ENCODE measurements at places on chromosomes 13 and 19. TPM values are rescaled to one million over a fixed set of nuclear protein-coding genes. Genes with fewer than 3 reads are reported as not detected.
A peak's percentile ranks its signal among the peaks of the same experiment; 100 is the strongest.

The SYT3 gene
- total RNA-seq, result 13.0 TPM

The SYT5 gene
- total RNA-seq, result 15.6 TPM

The ZNF225 gene
- total RNA-seq, result 9.8 TPM

The FAM216B gene
- 2.9 TPM for total RNA-seq

The SPART gene
- 40.1 TPM for total RNA-seq

DNA sequence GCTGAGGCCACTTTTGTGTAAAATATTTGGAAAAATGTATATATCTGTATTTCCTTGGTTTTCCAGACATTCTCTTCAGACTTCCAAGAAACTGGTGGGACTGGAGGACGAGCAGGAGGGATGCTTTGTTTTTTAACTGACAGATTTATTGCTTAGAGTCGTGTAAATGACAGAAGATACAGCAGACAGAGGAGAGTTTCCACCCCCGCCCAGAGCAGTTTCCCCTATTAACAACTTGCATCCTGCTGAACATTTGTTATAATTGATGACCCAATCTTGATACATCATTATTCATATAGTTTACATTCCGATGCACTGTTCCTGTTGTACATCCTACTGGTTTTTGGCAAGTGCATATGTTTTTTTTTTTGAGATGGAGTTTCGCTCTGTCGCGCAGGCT, 7.1 kb upstream of the DOCK6 start:
- DNase-seq, result no peak

- peak; percentile 21 for DNase-seq
These were observed 574 bp downstream of the ZNF227 start for GRCh38 chr19:44212866-44213346.

- peak; percentile 28 for DNase-seq
These were observed 279.0 kb downstream of the NHLRC3 start for GRCh38 chr13:39317291-39317690.

DNA sequence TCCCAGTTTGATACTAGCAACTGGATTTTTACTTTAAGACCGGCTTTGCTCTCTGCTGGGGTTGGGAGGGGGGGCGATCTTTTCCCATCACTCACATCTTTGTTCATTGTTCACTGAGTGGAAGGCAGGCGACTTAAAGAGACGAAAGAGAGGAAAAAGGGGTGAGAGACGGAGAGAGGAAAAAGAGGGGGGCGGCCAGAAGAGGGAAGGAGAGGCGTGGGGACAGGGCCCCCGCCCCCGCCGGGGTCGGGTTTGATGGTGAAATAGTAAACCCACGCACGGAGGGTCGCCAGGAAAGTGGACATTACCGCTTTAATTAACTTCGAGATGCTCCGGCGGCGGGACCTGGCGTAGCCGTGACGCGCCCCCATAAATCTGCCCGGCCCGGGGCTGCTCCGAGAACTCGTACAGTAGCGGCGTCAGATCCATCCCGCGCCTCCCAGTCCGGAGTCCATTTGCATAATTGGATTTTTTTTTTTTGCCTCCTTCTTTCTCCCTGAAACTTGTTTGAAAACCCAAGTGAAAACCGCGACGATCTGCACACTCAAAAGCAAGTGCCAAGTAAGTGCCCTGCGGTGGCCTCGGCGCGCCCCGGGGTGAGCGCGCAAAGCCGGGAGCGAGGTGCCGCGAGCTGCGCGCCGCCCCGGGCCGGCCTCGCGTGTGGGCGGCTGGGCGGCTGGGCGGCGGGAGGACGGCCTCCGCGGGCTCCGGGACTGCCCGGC, 143.9 kb upstream of the ZNF536 start:
- DNase-seq, result no peak

DNA sequence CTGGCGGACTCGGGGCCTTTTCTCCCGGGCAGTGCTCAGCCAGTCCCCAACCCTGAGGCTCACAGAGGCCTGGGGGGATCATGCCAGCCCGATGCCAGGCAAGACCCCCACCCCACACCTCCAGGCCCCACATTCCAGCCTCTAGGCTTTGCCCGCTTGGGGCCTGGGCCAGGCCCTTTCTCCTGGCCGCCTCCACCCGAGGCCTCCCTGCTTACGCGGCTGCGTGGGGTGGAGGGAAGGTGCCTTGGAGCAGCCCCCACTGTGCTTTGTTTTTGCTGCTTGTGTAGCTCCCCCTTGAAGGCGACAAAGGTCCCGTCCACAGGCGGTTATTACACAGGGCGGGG, 38.4 kb downstream of the SMIM24 start:
- no peak for DNase-seq

DNA sequence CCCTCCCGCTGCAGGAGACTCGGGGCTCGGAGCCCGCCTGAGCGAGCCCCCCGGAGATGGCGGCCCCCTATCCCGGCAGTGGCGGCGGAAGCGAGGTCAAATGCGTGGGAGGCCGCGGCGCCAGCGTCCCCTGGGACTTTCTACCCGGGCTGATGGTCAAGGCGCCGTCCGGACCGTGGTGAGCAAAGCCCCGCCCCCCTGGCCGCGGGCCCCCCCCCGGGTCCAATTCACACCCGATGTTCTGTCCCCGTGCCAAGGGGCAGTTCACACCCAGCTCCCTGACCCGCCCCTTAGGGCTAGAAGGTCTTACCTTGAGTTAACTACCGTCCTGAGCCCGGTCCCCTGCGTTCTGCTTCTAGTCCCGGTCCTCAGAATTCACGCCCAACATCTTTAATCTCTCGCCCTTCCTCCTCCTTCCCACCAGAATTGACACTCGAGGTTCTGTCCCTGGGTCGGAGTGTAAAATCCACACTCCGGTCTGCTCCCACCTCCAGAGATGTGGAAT, 1.4 kb downstream of the NPAS1 start:
- DNase-seq, result no peak

DNA sequence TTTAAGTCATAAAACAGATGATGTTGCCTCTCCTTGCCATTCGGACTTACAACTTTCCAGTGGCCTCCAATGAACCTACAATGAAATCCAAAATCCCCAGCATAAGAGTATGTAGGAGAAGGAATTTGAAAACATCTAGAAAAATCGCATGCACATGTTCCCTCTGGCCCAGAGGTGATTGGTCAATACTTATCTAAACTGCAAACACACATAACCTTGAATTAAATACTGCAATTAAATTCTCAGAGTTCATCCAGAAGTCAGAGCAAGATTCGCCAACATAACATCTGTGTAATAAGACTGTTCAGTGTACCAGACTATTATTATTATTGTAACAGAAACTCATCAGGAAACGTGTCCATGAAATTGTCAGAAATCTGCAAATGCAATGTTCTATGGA, 82.2 kb upstream of the USP29 start:
- no peak for DNase-seq

- no peak for DNase-seq
These were observed 13.8 kb downstream of the TGFB1 start for GRCh38 chr19:41339936-41340335.

DNA sequence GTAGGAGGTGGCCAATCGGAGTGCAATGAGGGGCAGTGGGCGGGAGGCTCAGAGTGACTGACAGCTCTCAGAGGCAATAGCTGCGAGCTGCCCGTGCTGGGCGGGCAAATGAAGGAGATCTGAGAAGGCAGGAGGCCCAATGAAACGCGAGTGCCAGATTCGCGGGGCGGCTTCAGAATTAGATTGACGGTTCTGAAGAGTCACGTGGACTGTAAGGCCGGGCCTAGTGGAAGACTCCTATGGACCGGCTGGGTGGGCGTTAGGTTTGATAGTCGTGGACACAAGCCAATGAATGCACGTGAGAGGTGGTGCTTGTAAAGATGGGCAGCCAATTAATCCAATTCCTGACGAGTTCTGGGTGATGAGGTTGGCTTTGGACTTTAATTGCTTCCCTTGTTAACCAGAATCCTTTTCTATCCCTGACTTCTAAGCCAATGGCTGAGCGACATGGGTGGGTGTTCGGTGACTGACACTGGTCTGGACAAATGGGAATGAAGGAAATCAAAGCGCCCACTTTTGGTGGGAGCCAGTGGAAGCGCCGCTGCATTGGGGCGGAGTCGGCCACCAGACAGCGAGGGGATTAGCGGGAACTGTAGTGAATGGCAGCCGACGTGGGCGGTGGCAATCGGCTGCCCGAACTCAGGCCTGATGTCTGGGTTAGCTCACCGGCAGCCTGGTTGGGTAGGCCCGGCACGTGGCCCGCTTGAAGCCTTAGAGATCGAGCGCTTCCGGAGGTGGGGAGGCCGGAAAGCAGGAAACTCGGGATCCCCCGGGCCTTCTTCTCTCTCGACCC, 524 bp upstream of the KHSRP start:
- DNase-seq, result peak; percentile 100

GRCh38 chr19:21110183-21110582, 28.2 kb downstream of the ZNF714 start:
- DNase-seq, result no peak

DNA sequence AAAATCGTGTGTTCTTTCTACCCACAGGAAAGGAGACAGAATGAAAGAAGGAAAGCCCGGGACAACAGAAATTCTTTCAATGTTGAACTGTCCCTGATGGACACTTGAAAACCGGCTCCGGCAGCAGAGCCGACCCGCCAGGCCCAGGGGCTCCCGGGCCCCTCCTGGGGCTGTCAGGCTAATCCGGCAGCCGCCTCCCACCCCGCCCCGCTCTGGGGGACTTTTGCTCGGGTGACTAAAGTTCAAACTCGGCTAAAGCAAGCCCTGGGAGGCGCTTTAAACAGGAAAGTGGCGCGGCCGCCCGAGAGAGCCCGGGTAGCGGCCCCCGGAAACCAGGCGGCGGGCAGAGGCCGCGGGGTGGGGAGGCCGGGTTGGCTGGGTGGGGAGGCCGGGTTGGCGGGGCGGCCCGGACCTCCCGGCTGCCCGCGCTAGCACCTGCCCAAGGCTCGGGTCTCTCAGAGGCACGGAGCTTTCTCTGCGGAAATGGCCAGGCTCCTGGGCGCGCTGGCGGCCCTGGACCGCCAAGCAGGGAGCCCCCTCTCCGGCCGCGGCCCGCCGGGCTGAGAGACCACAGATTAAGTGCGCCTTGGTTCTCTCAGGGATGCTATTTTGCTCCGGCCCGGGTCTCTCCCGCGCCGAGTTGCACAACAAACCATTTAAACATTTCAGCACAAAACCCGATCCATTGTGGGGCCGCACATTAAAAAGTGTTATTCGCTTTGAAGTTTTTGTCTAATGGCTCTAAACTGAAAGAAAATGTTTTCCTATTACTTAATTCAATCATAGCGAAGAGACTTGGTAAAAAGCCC, 2.6 kb upstream of the GSX1 start:
- DNase-seq, result no peak

DNA sequence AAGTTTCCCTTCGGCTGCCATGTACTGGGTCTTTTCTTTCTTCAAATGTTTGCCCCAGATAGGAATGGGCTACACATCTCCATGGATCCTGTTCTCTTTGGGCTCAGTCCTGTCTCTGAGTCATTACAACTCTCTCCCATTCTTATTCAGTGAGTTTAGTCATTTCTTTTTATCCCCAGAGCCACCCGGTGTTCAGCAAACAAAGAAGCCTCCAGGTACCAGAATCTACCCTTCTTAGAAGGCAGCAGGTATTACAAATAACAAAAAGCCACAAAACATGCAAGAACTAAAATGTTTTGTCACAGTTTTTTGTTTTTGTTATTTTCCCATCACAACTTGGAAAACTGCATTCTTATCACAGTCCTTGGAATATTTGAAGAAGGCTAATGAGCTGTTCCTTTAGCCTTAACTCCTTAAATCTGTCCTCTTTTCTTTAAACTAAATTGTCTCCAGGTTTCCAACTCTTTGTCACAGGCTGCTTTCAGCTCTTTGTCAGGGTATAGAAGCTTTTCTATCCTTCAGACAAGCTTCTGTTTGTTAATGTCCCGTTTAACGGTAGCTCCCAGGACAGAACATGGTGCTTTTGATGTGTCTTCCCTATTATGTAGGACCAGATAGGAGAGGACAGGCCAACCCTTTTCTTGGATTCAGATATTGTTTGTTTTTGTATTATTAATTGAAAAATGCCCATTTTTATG, 215.5 kb upstream of the HTR2A start:
- DNase-seq, result no peak

- no peak for DNase-seq
These were observed 1.6 kb upstream of the PPP1R12C start for GRCh38 chr19:55119053-55119452.

DNA sequence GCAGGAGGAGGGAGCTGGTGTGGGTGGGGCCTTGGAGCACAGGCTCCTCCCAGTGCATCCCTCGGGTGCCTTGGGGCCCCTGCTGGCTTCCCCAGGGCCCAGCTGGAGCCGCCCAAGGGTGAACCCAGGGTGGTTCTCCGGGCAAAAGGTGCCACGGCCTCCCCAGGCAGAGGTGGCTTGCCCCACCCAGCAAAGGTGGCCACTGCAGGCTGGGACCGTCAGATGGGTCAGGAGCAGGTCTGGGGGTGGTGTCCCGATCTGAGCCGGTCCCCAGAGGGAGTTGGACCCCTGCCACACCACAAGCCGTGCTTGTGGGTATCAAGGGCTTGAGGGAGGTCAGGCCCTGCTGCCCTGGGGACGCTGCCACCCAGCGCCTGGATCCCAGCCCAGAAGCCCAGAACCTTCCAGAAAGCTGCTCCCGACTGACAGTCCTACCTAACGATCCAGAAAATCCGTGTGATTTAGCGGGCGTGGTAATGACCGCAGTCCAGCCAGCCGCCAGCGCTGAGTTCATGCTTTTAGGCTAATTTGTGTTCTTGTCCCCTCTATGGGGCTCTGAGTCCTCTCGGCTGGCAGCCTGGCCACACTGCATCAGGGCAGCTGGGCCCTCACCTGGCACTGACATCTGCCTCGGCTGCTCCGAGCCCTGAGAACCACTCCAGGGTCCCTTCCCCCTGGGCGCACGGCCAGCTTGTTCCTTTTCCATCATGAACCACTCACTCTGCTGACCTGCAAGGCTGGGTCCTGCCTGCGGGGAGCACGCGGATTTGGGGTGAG, 5.0 kb upstream of the GRIN3B start:
- no peak for DNase-seq

GRCh38 chr13:90538063-90538462, 809.4 kb upstream of the MIR17HG start:
- no peak for DNase-seq

- DNase-seq, result no peak
These were observed 27.0 kb downstream of the TNFSF11 start for GRCh38 chr13:42600943-42601342.

GRCh38 chr13:23399347-23399746, 34.2 kb downstream of the SACS start:
- no peak for DNase-seq

DNA sequence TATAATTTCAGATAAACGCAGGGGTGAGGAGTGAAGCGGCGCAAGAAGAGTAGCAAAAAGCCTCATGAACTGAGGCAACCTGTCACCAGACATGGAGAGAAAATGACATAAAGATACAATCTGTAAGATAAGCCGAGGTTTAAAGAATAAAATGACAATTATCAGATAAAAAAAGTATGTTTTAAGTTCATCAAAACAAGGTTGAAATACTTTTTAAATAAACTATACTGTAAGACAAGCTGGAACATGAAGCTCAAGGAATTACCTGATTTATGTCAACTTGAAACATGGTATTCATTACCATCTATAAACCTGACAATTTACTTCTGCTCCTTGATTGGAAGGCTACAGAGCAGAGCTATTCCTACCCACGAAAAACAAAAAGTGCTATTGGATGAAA, 61.6 kb downstream of the MYCBP2 start:
- no peak for DNase-seq

DNA sequence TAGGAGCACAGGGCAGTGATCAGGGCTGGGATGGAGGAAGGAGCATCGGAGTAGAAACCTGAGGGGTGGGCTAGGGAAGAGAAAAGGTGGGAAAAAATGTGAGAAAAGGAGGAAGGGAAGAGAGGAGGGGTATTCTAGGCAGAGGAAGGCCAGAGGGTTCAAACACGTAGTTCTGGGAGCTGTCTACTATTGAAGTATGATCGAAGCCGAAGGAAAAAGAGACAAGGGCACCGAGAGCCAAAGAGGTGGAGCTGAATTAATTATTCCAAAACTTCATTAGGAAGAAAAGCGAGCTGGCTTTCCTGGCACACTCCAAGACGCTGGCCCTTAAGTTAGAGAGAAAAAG, 7.8 kb downstream of the DLL3 start:
- DNase-seq, result no peak
